Femur (tissue), 1 donor: ENCODE measurements at places on chromosomes 7 and 10.

GRCh38 chr10:44245601-44245938 lies 139.3 kb downstream of the CXCL12 start:
- DNase-seq: no peak

DNA sequence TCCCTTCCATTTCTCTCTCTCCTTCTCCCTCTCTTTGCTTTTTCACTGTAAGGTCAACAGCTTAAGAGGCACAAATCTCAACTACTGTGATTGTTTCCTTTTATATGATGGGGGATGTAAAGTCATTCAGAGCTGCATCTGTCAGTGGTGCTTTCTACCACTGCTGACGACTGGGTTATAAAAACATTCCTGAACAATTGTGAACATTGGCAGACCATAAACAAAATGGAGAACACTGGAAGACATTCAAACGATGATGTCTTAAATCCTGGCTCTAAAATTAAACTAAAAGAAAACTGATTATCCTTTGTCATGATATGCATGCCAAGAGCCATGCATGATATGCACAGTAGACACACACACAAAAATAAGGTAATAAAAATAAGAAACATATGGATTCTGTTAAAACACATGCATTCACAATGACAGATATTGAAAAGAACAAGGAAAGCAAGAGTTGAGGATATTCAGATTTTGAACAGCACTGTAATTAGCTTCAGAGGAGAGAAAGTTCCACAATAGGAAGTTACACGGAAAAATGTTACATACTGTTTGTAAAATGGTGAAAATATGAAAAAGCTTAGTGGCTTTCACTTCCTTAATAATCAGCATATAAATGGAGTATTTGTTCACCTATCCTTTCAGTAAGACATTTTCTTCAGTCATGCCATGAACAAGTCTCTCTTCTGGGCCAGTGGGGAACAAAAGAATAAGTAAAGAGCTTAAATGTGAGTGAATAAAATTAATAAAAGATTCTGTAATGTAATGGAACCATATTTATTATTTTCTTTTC lies 89.2 kb downstream of the RNLS start:
- no peak for DNase-seq

DNA sequence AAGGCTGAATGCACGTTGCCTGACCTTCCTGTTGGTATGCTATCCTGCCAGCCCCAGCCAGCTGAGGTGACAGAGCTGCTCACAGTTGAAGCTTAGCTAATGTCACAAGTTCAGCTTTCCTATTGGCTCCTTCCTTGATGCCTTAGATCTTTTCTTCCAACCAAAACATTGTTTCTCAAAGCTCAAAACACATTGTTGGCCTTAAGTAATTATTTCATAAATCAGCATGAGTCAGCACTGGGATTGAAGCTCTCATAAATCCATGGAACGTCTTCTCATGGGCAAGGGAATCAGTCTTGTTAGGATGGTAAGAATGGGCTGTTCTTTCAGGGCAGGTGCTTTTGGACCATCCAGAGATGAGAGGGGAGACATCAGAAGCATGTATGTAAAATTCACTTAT lies 128.1 kb upstream of the SAMD8 start:
- no peak for DNase-seq

GRCh38 chr7:13984831-13985685 lies 4.4 kb downstream of the ETV1 start:
- no peak for DNase-seq

DNA sequence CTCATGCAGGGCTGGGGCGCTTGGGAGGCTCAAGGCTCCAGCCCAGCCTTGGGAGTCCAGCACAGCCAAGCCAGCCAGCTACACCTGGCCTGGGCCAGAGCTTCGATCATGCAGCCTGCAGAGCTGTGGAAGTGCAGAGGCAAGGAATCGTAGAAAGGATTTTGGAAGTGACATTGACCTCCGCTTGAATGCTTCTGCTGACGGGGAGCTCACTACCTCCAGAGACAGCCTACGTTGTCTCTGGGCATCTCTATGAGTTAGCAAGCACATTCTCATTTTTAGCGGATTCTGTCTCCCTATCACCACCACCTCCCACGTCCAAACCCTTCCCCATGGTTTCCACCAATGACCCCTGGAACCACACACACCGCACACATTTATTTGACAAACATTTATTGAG lies 88.5 kb downstream of the MICALL2 start:
- no peak for DNase-seq

- no peak for DNase-seq
Measured at GRCh38 chr10:97280783-97281182, 11.7 kb downstream of the ARHGAP19 start.

GRCh38 chr7:8511855-8512254 lies 78.4 kb downstream of the NXPH1 start:
- DNase-seq: peak; percentile 65

GRCh38 chr7:16758631-16759611 lies 5.4 kb downstream of the TSPAN13 start:
- DNase-seq: no peak

DNA sequence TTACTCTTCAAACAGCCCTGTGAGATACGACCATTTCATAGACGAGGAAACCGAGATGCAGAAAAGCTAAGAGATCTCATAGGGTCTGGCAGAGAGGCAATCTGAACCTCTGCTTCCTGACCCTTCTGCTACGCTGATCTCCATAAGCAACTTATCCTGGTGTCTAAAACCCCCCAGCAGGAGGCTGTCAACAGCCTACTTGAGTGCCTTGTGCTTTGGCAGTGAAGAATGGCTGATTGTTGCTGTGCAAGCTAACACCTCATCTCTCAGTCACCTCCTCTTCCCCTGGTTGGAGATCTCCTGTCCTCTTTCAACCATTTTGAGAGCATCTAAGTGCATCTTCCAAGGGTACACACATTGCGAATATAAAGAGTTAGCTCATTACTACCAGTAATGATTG lies 86.2 kb downstream of the AOAH start:
- no peak for DNase-seq
